Activated naive CD8-positive, alpha-beta T cell treated with anti-CD3 and anti-CD28 coated beads for 36 hours (primary cell): ENCODE measurements at places on chromosomes 11 and 22.

DNA sequence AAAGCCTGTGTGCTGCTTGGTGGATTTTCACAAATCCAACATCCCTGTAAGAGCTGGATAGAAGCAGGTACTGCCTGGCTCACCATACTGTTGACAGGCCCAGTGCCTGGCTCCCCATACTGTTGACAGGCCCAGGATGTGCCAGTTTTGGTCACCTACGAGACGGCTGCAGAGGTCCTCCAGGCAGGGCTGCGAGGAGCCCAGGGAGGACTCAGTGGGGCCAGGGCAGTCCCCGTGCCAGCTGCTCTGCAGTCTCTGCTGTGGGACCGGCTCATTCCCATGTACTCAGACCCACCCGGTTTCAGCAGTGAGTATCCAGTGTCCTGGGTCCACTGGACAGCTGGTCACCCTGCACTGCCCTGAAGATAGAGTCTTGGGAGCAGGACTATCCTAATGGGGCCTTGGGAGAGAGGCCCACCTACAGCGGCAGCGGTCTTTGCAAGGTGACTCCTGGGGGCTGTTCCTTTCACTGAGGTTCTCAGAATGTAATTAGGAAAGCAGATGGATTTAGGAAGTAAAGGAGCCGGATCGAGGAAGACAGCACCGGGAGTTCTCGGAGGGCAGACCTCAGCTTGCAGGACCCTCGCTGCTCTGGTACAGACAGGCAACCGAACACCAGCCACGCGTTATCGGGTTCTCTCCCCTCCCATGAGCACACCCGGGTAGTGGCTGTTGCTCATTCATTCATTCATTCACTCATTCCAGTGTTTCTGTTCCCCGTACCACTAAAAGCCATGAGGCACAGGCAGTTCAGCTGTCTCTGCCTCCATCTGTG, 106.1 kb downstream of the CTTN start:
- no peak for DNase-seq

GRCh38 chr11:32852207-32852606, 22.5 kb downstream of the PRRG4 start:
- DNase-seq = no peak

GRCh38 chr11:65854161-65854592, 3.8 kb downstream of the CFL1 start:
- DNase-seq = no peak

DNA sequence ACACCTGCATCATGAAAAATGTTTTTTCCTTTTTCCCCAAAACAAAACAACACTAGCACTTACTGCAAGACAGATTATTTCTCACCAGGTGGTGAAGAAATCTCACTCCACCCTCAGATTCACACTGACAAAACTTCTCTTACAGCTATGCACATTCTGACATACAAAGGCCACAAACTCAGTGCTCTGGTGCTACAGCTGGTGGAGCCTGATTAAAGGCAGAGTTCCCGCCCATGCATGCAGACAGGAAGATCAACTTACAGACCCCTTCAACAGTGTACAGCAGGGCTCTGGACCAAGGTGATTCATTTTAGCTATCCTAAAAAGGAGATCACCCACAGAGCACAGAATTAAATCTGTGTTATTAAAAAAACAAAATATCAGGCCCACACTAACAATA, 112.6 kb downstream of the CADM1 start:
- no peak for DNase-seq

GRCh38 chr11:33376331-33377310, 119.4 kb downstream of the HIPK3 start:
- peak; percentile 7 for DNase-seq

- DNase-seq = peak; percentile 36
Observed at GRCh38 chr11:128548649-128549255, 38.6 kb downstream of the ETS1 start.

DNA sequence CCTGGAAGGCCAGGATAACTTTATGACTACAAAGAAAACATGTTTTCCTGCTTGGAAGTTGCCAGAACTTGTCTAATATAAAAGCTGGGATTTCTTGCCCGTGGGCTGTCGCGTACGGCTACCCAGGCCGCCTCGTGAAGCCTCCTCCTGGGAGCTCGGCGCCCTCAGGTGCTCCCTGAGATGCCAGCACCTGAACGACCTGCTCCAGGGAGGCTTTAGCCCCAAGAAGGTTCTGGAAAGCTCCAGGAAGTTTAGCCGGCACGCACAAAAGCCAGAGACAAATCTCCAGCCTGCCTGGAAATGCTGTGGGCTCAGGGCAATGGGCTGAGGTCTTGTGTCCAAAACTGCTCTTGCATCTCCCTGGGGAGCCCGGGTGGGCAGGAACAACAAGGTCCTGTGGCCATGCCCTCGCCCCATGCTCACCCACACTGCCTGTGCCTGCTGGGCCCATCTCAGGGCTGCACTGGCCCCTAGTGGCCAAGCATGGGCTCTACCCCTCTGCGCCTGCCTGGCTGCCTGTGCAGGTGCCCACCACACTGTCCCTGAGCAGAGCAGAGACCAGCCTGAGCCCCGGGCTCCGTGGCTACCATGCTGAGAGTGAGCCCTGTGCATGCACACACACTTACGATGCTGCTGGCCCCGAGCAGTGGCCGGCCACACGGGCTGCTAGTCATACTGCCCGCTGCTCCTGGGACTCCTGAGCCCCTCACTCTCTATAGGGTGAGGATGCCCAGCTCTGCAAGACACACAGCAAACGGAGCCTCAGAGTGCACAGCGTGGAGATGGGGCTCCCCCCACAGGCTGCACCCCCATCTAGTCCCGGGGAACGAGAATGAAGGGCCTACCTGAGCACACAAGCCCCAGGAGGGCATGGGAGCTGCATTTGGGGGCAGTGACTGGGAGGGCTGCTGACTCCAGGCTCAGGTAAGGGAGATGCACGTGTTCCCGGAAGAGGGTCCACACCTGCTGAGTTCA, 4.9 kb upstream of the CELSR1 start:
- peak; percentile 81 for DNase-seq

DNA sequence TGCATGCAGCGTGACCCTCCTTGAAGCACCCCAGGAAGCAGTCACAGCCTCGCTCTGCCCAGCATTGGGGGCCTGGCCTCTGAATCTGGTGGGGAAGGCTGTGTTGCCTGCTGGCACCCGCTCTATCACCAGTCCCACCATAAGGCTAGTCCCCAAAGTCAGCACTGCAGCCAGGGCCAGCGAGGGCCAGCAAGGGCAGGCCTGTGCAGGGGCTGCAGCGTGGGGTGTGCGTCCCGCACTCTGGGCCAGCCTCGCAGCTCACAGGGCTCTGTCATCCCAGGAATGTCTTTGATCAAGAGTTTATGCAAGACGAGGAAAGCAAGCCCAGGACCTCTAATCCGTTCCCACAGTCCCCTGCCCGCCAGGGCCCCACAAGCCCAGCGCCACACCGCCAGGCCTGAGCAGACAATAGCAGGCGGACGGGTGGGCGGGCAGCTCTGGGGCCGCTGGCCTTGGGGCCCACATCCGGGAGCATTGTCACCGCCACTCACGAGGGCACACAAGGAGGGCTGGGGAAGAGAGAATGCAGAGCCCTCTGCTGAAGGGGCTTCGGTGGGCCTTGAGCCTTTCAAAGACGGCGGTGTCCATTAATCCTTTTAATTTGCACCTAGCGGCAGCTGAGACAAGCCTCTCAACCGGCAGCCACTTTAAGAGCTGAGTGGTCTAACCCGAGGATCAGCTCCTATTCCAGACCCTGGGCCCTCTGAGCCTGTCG, 17.1 kb downstream of the LTO1 start:
- DNase-seq = no peak

- DNase-seq = no peak
Observed at GRCh38 chr22:37552524-37553163, 7.6 kb upstream of the CDC42EP1 start.

DNA sequence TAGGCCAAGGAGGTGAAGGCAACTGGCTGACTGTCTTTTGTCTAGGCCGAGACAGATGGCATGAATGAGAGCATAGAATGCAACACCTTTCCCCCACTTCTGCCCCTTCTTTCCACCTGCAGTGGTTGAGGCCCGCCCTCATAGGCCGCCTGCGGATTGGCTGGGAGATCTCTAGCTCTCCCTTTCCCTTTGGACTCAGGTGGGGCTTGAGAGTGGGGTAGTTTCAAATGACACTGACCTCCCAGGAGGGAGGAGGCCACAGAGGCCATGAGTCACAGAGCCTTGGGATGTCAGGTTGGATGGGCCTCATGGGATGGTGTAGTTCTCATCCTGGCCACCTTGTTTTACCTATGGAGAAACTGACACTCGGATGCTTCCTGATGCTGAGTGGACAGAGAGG, 9.1 kb downstream of the MICAL2 start:
- DNase-seq = no peak
